Activated CD8-positive, alpha-beta memory T cell treated with anti-CD3 and anti-CD28 coated beads, Interleukin-2, amount 50 U/mL, for 4 hours (primary cell): ENCODE measurements at places on chromosomes 6 and 20.
A peak's percentile ranks its signal among the peaks of the same experiment; 100 is the strongest.

DNA sequence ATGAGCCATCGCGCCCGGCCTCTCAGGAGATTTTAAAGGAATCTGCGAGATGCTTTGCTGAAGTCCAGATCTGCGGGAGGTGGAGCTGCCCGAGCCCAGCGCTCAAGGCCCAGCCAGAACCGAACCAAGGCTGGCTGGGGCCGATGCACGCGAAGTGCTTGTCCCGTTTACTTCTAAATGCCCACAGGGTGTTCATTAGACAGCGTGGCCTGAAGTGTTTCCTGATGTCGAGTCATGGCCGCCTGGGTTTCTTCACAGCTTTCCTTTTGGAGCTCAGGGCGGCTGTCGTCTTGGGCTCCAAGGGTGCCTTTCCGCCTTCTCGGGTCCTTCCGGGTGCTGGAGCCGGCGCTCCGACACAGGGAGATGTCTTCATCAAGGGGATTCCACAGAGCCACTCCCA is 25.1 kb upstream of the CCR6 start:
- no peak for DNase-seq

GRCh38 chr6:42141603-42142117 is 760 bp downstream of the C6orf132 start:
- no peak for DNase-seq

DNA sequence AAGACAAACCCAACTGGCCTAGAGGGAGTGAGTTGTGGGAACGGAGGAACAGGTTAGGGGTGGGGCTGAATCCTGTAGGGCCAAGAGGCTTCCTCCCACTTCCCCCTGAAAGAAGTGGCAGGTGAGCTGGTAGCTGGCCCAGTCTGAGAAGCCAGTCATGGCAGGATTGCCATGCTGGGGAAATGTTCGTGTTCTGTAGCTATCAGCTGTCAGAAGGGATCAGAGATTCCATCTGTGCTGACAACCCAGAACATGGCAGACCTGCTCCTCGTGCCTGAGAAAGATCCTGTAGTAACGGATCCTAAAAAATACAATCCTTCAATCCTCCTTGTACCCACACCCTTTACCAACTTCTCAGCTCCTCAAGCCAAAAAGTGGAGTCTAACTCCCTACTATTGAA is 43.0 kb downstream of the BANF2 start:
- DNase-seq, result no peak

DNA sequence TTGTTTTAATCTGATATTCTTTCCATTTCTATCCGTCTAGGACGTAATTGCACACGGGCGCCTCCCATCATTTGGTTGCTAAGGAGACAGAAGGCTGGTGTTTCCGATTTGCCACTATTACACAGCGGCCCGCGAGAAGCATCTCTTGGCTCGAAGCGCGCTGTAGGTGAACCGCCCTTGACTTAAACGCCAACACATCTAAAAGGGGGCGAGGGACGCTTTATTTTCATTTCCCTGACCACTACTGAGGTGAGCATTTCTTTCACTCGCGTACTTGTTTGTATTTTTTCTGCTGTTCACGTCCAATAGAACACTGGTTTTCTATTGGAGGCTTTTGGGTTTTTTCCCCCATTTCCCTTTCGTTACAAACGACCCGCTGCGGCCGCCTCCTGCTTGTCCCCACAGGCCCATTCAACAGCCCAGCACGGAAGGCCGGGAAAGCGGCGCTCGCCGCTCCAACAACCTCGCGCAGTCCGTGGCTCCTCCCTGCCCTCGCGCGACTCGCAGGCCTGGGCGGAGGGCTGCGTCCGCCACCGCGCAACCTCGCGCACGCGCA is 505 bp upstream of the WRNIP1 start:
- DNase-seq, result peak; percentile 56

- no peak for DNase-seq
Observed at GRCh38 chr20:37760322-37760721, 66.5 kb downstream of the CTNNBL1 start.

DNA sequence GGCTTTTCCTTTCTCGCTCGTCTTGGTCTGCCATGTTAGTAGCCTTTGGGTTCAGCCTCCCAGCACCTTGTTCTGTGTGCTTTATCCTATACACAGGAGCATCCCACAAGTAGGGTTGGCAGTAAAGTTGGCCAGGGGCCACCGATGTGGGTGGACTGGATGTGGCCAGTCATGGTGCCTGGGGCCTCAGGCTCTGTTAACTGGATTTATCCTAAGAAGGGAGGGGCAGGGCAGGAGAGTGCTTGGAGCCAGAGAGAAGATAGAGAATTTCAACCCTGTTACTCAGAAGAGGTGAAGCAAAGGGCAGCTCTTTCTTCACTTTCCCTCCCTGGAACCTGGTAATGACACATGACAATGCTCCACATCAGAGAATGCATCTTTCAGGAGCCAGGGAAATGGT is 14.1 kb upstream of the SIRPB2 start:
- no peak for DNase-seq

DNA sequence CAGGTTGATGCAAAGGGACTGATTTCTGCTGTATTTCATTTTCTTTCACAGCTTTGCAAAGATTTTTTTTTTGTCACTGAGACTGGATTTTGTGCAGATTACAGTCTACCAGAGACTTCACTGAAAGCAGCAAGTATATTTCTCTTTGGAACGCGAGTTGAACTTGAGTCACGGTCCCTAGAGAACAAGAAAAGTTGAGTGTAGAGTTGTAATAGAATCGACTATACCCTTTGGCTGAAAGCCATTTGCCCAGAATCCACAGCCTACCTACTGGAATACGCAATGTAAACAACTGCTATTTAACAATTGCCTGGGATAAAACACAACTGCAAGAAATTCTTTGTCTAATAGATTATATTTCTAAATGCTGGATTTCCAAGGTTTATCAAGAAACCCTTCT is 520.6 kb downstream of the HDGFL1 start:
- DNase-seq, result no peak

DNA sequence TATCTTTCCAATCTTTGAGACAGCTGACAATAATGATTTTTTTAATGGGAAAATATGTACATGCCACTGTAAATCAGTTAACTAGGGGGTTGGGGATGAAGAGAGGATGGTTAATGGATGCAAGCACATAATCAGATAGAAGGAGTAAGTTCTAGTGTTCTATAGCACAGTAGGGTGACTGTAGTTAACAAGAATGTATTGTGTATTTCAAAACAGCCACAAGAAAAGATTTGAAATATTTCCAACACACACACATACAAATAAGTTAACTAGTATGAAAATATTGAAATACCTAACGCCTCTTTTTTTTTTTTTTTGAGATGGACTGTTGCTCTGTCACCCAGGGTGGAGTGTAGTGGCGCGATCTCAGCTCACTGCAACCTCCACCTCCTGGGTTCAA is 153.4 kb upstream of the SALL4 start:
- DNase-seq, result no peak

DNA sequence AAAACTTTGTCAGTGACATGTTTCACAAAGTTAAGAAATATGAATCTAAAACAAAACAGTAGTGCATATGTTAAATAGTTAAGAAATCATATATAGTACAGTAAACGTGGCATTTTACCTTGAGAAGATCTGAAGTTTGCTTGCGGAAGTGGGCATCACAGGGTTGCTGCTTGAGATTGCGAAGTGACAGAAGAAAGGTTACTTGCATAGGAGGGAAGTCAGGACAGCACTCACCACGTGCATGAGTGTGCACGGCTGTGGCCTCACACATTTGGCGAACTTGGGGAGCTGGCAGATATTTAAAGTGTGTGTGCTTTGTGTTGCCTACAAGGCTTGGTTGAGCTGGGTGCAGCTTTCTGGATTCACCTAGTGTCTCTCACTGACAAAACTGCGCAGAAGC is 431.5 kb upstream of the ARID1B start:
- no peak for DNase-seq

GRCh38 chr6:83365931-83366330 is 64.9 kb downstream of the ME1 start:
- DNase-seq, result no peak

DNA sequence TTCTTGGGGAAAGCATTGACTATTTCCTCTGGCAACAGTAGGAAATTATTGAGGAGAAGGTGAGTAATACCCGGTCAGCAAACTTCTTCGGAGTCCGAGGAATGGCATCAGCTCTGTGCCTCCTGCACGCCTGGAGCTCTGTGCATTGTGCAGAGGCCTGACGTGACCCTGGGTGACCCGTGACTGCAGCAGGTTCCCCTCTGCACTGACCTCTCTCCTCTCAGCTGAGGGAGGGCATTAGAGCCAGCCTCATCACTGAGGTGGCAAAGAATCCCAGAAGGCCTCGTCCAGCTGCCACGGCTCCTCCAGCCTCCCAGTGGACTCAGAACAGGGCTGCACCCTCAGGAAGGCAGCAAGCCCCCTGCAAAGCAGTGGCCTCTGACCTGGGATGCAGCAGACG is 502.9 kb downstream of the CD83 start:
- no peak for DNase-seq

DNA sequence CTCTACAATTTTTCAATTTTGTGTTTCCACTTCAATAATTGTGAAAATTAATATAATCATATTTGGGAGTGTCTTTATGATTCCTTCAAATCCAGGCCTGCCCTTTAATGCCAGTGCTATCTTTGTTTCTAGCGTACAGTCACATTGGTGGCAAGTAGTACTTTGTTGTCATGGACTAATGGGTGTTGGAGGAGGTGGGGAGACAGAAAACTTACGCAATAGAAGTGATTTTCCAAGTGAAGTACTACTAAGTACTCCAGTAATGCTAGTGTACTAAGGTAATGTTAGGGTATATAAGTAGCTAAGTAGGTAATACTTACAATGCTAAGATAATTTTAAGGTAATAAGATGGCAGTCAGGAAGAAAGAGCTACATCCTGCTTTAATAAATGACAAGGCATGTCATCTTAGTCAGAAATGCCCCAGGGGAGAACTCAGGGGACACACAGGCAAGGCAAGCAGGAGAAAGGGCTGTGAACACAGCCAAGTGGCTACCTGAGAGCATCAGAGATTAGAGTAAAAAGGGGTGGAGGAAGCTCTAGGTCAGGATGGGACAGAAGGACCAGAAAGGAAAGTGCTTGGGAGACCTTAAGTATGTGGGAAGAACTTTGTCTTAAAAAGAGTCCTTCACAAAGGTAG is 217.2 kb upstream of the PRDM1 start:
- no peak for DNase-seq

DNA sequence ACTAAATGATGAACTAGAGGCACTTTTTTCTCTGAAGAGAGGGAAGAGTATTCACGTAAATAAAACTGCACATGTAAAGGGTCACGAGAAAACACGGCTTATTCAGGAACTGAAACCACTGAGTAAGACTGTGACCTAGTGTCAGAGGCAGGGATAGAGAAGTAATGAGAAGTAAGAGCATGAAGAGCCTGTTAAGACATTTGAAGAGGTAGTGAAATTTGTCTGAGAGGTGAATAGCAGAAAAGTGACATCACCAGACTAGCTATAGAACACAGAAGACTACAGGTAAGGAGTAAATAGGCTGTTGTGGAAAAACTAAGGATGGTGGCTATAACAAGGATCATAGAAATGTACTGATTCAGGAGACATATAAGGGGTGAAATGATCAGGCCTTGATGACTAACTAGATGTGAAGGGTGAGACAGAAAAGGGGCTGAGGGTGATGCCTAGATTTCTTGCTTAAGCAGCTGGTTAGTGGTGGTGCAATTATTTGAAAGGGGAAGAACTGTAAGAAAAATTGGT is 76.8 kb downstream of the REV3L start:
- no peak for DNase-seq

GRCh38 chr6:14075095-14075503 is 42.5 kb upstream of the CD83 start:
- DNase-seq, result no peak

- no peak for DNase-seq
Observed at GRCh38 chr20:59101961-59102360, 59.4 kb upstream of the PRELID3B start.

GRCh38 chr6:104987218-104987617 is 30.3 kb downstream of the LIN28B start:
- DNase-seq, result no peak

- no peak for DNase-seq
Observed at GRCh38 chr6:170130771-170131241, 160.1 kb downstream of the DLL1 start.

GRCh38 chr6:89483111-89483720 is 50.3 kb downstream of the ANKRD6 start:
- no peak for DNase-seq

DNA sequence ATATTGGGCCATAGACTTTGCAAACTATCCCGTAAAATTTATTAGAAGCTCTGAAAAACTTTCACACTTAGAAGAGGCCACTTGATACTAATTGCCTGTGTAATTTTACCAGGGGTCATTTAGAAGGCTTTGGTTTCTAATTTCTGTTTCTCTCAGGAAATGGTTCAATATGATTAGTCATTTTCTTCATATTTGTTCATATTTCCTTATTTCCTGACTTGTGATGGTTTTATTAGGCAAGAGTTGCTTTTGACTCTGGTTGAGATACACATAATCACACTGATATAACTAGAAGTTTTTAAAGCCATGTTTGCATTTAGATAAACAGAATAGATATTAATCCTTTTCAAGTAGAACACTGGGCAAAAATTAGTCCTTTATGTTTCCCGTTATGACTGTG is 11.8 kb upstream of the HBS1L start:
- DNase-seq, result no peak

GRCh38 chr6:90285611-90286381 is 10.8 kb downstream of the BACH2 start:
- no peak for DNase-seq

DNA sequence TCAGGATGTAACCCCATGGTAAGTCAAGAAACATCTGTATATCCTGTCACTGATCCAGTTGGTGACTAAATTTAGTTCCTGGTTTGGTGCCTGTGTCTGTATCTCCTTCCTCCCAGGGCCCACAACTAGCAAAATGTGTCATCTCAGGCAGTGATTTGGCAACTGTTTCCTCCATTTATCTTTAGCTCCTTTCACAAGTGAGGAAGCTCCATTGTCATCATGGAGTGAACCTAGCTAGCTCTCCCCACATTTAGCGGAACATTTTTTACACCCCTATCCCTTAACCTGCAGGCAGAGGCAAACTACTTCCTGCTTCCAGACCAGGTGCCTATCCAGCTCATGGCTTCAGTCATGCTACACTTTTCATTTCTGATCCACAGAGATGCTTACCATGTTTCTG is 99.5 kb downstream of the IPCEF1 start:
- no peak for DNase-seq

DNA sequence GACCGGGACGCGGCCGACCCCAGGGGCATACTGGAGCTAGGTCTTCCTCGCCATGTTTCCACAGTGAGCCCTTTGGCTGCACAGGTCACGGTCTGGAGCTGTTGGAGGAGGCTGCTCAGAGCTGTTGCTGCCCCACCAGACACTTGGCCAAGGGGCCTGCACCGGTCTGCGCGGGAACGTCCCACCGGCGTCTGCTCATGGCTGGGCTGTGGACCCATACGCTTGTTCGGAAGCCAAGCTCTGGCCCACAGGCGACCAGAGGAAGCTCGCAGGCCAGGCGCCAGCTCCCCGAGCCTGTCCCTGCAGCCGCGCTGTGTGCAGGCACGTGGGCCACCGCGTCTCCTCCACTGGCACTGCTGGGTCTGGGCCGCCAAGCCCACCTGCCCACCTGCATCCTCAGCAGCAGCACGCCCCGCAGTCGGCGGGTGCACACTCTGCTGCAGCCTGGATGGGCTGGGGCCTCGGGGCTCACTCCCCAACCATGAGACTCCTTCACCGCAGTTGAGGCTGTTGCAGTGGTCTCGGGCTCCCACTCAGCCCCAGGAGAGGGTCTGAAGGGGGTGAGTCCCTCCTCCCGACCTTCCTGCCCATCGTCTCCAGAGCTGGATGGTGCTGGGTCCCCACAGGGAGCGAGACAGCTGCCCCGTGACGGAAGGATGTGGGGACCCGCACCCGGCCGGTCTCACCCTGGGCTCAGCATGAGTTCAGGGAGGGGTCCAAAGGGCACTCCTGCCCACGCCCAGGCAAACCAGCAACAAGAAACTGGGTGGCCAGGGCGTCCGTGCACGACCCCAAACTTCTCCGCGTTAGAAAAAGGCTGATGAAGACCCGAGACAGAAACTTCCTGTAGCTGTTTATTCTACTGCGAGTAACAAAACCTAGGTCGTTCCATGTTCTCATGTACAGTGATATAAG is 15.5 kb upstream of the TCFL5 start:
- DNase-seq, result no peak
